ENCODE measurements at places on chromosomes 4 and X.

- no peak for DNase-seq
Observed at GRCh38 chr4:54493862-54494261, 163.9 kb upstream of the KIT start.

DNA sequence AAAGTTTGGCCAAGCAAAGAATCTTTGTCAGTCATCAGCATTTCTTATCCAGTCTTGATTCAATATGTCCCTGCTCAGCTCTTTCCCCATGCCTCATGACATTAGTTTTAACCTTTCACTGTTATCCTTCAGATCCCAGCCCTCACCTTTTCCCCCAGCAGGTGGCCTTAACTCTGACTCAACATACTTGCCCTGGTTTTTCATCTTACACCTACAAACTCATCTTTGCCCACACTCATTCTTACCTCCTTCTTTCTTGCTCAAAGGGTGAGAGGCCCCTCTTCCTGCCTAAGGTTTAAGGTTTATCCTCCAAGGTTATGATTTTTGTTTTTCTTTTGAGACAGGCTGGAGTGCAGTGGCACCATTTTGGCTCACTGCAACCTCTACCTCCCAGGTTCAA, 10.6 kb upstream of the ANXA5 start:
- no peak for DNase-seq

DNA sequence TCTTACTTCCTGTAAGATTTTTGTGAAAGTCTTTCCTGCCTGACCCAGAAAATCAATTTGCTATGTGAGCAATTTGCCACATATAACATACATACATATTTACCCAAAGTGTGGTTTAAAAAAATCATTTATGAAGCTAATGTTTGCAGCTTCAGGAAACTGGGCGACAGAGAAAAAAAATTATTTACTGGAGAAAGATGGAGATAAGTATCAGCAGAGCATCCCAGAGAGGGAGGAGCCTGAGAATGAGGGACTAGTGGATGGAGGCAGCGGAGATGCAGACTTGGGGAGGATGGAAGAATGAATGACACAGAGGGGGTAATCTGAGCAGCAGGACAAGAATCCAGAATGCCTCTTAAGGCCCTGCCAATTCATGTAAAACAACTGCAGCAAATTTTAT, 975 bp upstream of the GYPA start:
- DNase-seq = no peak

DNA sequence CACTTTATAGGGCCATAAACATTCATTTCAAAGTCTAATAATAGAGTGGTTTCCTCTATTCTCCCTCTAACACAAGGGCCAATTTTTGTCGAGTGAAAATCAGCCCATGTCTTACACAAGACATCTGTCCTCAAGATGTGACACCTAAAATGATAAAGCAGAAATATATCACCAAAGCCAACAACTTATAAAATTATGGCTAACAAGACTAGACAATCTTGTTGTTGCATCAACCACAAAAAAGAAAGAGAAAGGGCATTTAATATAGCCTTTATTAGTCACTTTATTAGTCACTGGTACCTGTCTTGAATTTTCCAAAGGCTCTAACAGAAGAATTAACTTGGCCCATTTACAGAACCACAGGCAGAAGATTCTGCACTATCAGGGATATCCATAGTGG, 161.6 kb downstream of the SMIM20 start:
- no peak for DNase-seq

DNA sequence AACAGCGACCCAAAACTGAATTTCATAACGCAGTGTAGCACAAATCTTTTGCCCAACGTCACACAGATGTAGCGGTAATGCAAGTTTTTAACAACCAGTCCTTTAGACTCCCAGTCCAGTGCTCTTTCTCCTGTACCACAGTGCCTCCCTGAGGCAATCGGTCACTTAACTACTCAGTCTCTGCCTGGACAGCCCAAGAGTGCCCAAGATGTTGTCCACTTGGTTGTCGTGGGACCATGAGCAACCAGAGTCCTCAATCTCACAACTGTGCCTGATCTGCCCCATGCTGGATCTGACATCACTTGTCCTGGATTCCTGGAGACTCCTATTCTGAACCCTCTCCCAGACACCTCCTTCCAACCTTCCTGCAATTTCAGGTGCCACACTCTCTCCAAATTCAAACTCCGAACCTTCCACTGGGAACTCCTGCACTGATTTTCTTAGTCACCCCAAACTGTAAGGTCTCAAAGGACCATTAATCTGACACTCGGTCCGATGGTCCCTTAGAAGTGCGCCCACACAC, 702 bp downstream of the MMGT1 start:
- DNase-seq = no peak

DNA sequence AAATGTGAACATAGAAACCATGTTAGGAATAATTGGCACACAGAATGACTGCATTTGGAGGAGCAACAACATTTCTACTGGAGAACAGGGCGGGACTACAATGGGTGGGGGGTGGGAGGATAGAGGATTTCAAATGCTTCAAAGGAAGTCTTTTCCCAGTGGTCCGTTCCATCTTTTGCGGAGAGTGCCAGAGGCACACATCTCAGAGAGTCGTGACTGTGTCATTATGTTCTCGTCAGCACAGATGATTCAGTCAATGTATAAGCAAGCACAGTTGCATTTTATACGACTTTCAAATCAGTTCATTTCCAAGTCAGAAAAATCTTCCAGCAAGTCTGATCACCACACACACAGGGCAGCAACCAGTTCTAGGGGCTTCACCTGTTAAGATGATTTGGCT, 22.7 kb upstream of the GPR50 start:
- no peak for DNase-seq

- DNase-seq = no peak
Observed at GRCh38 chr4:10750714-10751113, 66.1 kb upstream of the CLNK start.

- DNase-seq = no peak
Observed at GRCh38 chr4:3354455-3354811, 61.6 kb downstream of the RGS12 start.

DNA sequence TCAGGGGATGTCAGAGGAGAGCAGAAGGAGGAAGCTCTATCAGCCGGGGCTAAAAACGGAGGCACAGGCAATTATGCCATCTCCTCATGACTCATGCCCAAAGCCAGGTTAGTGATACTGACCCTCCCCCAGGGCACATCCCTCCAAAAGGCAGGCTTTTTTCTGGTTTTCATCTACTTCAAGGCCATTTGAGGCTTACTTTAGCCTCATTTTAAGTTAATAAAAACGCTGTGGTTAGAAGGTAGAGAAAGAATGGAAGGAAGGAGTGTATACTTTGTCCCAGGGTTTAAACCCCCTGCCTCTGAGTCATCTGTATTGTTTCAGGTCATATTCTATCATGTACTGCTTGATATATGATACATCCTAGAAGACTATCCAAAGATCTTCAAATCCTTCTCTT, 89.7 kb upstream of the NDP start:
- no peak for DNase-seq

GRCh38 chr4:175807547-175807946, 4.5 kb downstream of the GPM6A start:
- DNase-seq = no peak

DNA sequence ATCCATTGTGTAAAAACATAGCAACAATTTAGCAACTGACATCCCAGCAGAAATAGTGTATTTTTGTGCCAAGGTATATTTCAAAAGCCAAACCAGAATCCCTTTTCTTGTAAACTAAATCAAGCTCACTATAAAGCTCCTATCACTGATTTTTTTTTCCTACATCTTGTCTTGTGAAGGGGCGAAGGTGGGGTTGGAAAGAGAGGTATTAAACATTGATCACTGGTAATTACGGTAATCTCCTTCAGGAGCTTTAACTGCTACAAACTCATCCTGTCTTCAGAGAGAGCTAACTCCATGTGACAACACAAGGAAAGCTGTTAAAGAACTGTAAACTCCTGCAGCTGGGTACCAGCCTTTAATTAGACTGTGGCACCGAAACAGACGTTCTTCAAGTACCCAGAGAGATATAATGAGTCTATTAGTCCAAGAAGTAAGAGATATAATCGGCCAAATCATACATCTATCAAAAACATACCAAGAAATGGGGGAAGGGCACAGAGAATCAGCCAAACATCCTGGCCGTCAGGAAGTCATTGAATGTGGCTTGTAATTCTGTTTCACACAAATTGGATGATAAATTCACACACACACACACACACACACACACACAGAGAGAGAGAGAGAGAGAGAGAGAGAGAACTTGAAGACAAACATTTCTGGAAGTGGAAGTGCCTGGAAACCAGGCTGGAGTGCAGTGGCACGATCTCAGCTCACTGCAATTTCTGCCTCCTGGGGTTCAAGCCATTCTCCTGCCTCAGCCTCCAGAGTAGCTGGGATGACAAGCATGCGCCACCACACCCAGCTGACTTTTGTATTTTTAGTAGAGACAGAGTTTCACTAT, 111.9 kb upstream of the PPARGC1A start:
- DNase-seq = no peak

GRCh38 chr4:139556724-139557555, 921 bp upstream of the SETD7 start:
- DNase-seq = peak; percentile 57

- peak; percentile 23 for DNase-seq
Observed at GRCh38 chr4:3721627-3722026, 44.6 kb upstream of the ADRA2C start.

DNA sequence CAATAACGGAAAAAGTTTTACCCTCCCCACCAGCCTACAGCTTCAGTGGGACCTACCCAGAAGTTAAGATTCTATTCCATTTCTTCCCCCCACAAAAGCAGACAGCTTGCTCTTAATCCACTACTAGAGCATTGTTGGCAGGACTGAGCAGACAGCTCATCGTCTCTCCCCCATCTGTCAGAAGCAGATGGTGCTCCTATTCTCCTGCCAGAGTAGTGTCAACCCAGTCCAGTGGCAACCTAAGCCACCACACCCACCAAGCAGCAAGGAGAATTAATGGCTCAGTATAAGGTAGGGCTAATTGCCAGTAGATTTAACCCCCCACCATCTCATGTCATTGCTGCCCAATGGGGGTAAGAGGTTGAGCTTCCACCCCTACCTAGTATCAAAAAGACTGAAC, 62.0 kb downstream of the AWAT2 start:
- peak; percentile 10 for DNase-seq

DNA sequence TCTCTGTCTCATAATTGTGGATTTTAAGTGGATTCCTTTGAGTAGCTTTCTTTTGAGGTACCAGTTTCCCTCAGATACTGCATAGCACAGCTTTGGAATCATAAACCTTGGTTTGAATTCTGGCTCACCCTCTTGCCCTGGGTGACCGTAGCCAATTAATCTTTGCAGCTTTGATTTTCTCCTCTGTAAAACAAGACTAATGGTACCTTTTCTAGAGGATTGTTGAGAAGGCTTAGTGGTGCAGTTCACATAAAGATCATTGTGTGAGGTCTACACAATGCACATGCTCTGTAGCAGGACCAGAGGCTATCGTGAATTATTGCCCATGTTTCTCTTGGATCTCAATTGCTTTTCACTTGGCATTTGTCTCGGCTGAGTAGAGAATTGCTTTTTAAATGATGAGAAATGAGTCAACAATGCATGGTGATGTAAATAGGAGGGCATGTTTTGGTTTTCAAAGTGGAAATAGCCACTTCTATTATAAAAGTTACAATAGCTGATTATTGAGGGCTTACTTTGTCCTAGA, 47.9 kb downstream of the TMEM131L start:
- DNase-seq = no peak

DNA sequence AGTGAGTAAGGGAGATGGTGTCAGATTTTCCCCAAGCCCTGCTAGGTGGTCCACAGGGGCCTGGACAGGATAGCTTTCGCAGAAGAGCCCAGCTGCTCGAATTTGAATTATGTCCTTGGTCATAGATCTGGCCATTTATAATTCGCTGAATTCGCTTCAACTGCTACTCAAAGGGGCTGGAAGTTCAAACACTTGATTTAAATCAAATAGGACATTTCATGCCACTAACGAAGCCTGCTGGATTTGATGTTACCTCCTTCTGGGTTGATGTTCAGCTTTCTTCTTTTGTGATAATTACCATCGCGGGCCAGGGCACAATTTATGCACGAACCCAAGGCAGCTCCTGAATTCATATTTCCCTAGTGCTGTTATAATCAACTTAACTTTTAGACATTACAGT, 67.0 kb downstream of the CLCN4 start:
- DNase-seq = no peak

GRCh38 chrX:15401378-15401777, 17.2 kb upstream of the VEGFD start:
- DNase-seq = no peak

DNA sequence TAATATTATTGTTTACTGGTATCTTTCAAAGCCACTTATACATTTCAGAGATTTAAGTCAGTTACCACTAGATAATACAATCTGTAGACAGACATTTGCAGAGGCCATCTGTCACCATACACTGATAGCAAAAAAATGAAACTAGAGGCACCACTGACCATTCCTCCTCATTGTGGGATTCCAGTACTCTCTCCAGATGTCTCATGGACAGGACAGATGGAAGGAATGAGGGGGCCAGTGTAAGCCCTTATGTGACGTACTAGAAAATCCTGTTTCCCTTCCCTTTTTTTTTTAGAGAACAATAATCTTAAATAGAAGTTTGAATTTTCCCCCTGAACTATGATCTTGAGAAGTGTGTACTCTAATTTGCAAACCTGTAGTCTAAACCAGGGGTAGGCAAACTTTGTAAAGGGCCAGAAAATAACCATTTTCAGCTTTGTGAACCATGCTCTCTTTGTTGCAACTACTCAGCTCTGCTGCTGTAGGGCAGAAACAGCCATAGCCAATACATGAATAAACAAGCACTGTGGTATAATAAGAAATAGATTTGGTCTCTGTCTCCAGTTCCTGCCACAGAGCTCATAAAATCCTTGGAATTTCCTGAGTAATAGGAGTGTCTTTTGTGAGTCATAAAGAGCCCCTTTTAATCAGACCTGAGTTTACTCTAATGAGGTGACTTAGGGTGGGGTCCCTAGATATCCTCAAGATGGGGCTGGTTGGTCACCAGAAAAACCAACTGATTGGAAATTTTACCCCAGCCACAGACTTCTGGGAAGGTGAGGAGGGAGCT, 90.4 kb downstream of the MOSPD2 start:
- no peak for DNase-seq

GRCh38 chrX:72073633-72074032, 58.1 kb downstream of the RTL5 start:
- DNase-seq = no peak

DNA sequence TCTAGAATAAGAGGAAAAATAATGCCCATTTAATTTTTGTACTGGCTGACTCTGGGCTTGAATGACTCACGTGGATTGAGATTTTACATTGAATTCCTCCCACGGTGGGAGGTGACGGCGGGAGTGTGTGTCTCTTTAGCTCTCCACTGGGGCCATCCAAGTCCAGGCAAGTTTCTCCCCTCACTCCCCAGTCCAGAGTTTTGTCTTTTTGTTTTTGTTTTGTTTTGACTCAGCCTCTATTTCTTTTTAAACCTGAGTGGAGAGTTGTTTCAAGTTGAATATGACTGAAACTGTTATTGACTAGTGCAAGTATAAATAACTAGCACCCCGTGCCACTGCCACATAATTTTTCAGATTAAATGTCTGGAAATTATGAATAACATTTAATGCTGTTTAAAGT, 13.6 kb downstream of the CHST7 start:
- DNase-seq = no peak

- DNase-seq = no peak
Observed at GRCh38 chrX:113545040-113545439, 704.4 kb upstream of the AMOT start.

Data from dorsolateral prefrontal cortex (tissue), 122 donors.